ENCODE measurements at places on chromosomes 11 and 22.

DNA sequence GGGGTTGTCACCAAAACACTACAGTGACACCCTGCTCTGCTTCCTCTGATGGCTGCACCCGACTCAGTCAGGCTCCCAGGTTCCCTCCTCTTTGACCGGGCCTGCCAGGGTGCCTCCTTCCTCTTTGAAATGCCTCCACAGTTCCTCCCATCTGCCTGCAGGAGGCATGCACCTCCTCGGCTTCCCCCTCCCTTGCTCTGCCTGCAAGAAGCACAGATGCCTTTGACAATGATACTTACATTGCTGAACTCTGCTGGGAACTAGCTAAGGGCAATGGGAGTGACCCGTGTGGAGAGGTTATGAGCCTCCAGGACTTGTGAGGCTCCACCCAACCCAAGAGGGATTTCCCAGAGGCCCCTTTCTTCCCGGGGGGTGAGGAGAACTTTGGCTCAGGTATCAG, 674.1 kb downstream of the OPCML start:
- no peak overlapping the region for H3K27ac ChIP-seq
- H3K4me1 ChIP-seq: peaks cover 32% of the 10 kb centered on the region
- DNase-seq: no peak
- H3K4me3 ChIP-seq: no peak overlapping the region
- peaks cover 20% of the 10 kb centered on the region for H3K27me3 ChIP-seq

GRCh38 chr11:134388590-134388989, 23.5 kb downstream of the B3GAT1 start:
- no peak overlapping the region for H3K4me3 ChIP-seq
- no peaks in the 10 kb centered on the region for H3K36me3 ChIP-seq
- H3K27me3 ChIP-seq: peaks cover 18% of the 10 kb centered on the region
- no peaks in the 10 kb centered on the region for H3K4me1 ChIP-seq
- no peak for DNase-seq
- no peak overlapping the region for H3K27ac ChIP-seq

- H3K36me3 ChIP-seq: no peaks in the 10 kb centered on the region
- peaks cover 5% of the 10 kb centered on the region for H3K4me1 ChIP-seq
These were observed 28.0 kb upstream of the OR8B8 start for GRCh38 chr11:124473476-124473875.

DNA sequence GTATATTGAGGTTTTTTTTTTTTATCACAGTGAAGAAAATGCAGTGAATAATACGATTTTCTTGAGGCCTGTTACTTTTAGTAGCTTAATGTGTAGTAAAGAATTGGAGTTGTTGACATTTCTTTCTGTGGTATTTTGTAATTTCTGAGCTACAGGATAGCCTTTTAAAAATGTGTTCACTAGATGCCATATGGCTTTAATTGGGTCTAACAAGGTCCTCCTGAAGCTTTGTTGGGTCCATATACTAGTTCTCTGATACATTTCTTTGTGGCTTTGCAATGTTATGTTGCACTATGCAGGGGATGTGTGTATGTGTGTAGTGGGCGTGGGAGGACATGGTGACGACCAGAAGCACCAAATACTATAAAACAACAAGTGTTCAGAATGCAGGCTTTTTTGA, 25.1 kb downstream of the FBXO7 start:
- H3K36me3 ChIP-seq: peaks cover 42% of the 10 kb centered on the region
- peaks cover 16% of the 10 kb centered on the region for H3K4me1 ChIP-seq

DNA sequence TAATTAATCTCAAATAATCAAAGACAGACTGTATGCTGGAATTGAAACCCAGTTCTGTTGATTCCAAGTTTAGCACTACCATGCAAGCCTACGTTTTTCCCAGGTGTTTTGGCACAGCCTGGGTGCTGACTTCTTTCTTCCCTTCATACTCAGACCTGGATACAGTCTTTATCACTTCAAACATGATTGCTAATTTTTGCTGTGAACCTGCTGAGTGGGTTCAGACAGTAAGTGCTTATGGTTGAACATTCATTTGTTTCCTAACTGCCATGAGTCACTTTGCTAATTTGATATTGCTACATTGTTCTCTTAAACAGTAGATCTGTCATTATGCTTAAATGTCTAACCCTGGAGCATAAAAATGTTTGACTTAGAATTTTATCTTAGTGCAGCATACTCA, 12.2 kb downstream of the PAAF1 start:
- no peak for DNase-seq
- H3K27me3 ChIP-seq: no peaks in the 10 kb centered on the region
- H3K36me3 ChIP-seq: peaks cover 16% of the 10 kb centered on the region
- H3K4me3 ChIP-seq: no peak overlapping the region
- H3K4me1 ChIP-seq: no peaks in the 10 kb centered on the region
- H3K27ac ChIP-seq: no peak overlapping the region

GRCh38 chr22:31248138-31248745, 36.1 kb downstream of the LIMK2 start:
- DNase-seq: no peak
- H3K4me3 ChIP-seq: peak overlapping the region; percentile 91
- no peaks in the 10 kb centered on the region for H3K36me3 ChIP-seq
- peak overlapping the region; percentile 93 for H3K27ac ChIP-seq
- peaks cover 38% of the 10 kb centered on the region for H3K4me1 ChIP-seq

GRCh38 chr11:72038491-72038890, 39.8 kb downstream of the IL18BP start:
- peaks cover 16% of the 10 kb centered on the region for H3K4me1 ChIP-seq
- H3K27me3 ChIP-seq: no peaks in the 10 kb centered on the region
- DNase-seq: no peak
- H3K27ac ChIP-seq: no peak overlapping the region
- H3K4me3 ChIP-seq: no peak overlapping the region

DNA sequence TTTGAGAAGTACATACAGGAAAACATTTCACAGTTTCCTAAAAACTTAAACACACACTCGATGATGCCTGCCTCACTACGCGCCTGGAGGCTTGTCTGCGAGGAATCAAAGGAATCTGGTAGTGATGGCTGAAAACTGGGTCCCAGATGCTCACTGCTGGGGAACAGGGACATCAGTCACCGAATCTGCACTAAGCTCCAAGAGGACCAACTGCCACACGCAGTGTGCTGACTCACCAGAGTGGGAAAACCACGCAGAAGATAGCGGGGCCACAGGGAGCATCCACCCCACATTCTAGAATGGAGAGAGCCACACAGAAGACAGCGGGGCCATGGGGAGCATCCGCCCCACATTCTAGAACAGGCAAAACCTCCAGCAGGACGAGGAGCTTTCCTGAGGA, 24.3 kb upstream of the MOB2 start:
- H3K36me3 ChIP-seq: peaks cover 5% of the 10 kb centered on the region
- no peaks in the 10 kb centered on the region for H3K27me3 ChIP-seq
- peaks cover 31% of the 10 kb centered on the region for H3K4me1 ChIP-seq
- no peak overlapping the region for H3K27ac ChIP-seq

DNA sequence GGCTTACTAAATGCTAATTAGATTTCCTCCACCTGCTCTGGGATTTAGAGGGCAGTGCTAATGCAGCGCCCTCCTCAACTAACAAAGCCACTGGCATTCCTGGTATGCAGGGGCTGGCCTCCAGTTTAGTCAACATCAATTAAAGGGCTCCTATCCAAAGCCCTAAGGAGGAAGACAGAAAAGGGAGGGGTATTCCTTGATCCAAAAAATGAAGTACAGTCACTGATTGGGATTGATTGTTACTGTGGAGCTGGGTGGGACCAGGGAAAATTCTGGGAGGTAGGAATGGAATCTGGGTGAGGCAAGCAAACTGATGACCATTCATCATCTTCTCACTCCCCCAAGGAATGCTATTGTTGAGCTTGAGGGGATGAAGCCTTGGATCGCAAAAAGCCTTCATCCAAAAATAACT, 52.2 kb downstream of the GAB2 start:
- peaks cover 31% of the 10 kb centered on the region for H3K4me1 ChIP-seq
- peak overlapping the region; percentile 75 for H3K27ac ChIP-seq
- peaks cover 4% of the 10 kb centered on the region for H3K36me3 ChIP-seq
- H3K27me3 ChIP-seq: no peaks in the 10 kb centered on the region

GRCh38 chr11:101456812-101457211, 127.0 kb downstream of the TRPC6 start:
- no peak overlapping the region for H3K4me3 ChIP-seq
- no peaks in the 10 kb centered on the region for H3K27me3 ChIP-seq
- no peak for DNase-seq

DNA sequence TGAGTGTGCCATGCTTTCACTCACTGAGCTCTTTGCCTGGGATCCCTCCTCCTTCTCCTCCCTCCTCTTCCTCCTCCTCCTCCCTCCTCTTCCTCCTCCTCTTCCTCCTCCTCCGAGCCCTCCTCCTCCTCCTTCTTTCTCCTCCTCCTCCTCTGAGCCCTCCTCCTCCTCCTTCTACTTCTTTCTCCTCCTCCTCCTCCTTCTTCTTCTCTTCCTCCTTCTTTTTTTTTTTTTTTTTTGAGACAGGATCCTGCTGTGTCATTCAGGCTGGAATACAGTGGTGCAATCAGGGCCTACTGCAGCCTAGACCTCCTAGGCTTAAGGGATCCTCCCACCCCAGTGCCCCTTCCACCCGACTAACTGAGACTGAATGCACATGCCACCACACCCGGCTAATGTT, 62.3 kb downstream of the DEUP1 start:
- no peaks in the 10 kb centered on the region for H3K27me3 ChIP-seq
- H3K4me1 ChIP-seq: no peaks in the 10 kb centered on the region
- no peak overlapping the region for H3K27ac ChIP-seq
- no peak for DNase-seq
- no peaks in the 10 kb centered on the region for H3K36me3 ChIP-seq
- no peak overlapping the region for H3K4me3 ChIP-seq

DNA sequence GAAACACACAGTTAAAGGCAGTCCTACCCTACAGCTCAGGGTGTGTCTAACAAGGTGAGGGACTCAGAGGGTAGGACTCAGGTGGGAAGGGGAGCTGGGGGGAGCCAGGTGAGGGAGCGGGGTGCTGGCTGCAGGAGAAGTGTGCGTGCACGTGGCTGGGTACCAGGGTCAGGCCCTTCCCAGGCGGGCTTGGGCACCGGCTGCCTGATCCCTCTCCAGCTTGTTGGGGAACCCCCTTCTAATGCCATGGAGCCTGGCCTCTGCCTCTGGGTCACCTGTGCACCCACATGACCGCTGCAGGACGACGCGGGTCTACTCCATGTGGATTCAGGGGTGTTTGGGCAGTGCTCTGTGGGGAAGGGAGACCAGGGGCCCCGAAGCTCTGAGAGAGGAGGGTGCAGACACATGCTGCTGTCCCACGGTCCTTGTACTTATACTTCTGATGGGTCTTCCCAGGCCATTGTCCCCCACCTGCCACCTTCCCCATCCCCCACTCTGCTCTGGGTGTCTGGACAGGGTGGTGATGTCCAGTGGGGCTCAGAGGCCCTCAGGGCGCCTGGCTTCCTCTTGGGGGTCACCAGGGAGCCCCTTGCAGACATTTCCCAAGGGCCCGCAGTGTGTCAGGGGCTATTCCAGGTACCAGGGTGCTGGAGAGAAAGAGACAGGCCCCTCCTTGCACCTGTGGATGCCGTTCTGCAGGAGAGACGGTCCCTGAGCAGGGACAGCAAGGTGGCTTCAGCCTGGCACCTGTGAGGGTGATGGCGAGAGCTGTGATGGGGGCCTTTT, 10.4 kb upstream of the MRGPRD start:
- peak; percentile 60 for DNase-seq
- H3K36me3 ChIP-seq: no peaks in the 10 kb centered on the region
- no peak overlapping the region for H3K4me3 ChIP-seq
- H3K4me1 ChIP-seq: no peaks in the 10 kb centered on the region

DNA sequence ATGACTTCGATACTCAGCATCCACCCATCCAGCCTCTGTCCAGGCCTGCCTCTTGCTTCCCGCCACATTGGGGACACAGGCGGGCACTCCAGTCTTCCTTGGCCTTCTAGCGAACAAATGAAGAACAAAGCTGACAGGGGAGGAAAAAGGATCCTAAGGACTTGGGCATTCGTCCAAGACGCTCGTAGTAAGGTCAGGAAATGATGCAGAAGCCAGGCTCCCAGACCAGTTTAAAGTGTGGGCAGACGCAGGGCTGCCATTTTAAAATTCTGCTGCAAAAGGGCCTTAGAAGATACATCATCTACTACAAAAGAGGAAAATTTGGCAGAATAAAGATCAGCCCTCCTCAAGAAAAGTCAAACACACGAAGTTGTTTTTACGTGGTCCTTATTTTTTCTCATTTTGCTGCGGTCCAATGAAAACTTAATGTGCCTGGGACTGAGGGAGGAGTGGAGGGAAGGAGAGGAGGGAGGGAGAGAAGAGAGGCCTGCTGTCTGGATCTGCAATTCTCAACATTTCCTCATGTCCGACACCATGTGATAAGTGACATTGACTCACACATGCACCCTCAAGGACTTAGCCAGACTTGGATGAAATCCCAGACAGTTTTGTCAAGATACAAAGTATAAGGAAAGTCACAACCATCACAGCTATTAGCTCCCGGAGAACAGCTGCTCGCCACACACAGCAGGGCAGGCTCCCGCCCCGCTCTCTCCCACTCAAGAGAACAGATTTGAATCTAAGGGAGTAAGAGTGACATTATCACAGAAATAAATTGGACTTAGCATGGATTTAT, 5.7 kb downstream of the DNAL4 start:
- DNase-seq: no peak
- H3K27ac ChIP-seq: no peak overlapping the region
- no peak overlapping the region for H3K4me3 ChIP-seq
- H3K4me1 ChIP-seq: peaks cover 25% of the 10 kb centered on the region
- H3K27me3 ChIP-seq: no peaks in the 10 kb centered on the region

DNA sequence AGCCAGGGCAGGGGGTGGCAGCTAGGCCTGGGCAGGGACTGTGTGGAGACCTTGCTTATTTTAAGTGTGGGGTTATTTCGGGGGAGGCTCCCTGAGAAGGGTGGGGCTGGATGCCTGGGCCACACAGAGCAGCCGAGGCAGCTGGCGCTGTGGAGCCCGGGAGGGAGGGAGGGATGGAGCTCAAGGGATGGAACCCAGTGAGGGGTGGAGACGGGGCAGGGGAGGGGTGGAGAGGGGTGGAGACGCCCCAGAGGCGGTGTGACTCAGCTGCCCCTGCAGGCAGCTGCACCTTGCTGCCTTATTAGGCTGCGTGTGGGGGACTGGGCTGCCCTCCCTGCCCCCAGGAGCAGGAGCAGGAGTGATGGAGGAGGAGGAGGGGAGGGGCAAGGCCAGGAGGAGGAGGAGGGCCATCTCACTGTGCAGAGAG, 9.8 kb upstream of the TSSC4 start:
- H3K36me3 ChIP-seq: no peaks in the 10 kb centered on the region
- H3K4me3 ChIP-seq: no peak overlapping the region
- peak overlapping the region; percentile 74 for H3K27ac ChIP-seq
- no peak for DNase-seq
- H3K27me3 ChIP-seq: no peaks in the 10 kb centered on the region
- peaks cover 16% of the 10 kb centered on the region for H3K4me1 ChIP-seq
